T-helper 1 cell (primary cell): ENCODE measurements at places on chromosomes 12 and 14.

DNA sequence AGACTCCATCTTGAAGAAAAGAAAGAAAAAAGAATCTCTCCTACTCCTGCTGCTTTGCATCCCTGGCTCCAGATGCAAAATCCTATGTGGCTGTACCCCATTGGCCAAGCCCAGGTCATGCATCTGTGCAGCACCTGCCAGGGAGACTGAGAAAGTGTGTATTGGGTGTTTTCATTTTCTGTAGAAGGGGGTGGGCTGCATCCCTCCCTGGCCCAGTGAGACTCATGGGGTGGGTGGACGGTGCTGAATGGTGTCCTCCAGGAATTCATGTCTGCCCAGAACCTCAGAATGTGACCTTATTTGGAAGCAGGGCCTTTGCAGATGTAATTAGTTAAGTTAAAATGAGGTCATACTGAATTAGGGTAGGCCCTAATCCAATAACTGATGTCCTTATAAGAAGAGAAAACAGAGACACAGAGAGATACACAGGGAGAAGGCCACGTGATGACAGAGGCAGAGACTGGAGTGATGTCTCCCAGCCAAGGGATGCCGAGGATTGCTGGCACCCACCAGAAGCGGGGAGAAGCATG lies 23.2 kb downstream of the MOAP1 start:
- DNase-seq = no peak

DNA sequence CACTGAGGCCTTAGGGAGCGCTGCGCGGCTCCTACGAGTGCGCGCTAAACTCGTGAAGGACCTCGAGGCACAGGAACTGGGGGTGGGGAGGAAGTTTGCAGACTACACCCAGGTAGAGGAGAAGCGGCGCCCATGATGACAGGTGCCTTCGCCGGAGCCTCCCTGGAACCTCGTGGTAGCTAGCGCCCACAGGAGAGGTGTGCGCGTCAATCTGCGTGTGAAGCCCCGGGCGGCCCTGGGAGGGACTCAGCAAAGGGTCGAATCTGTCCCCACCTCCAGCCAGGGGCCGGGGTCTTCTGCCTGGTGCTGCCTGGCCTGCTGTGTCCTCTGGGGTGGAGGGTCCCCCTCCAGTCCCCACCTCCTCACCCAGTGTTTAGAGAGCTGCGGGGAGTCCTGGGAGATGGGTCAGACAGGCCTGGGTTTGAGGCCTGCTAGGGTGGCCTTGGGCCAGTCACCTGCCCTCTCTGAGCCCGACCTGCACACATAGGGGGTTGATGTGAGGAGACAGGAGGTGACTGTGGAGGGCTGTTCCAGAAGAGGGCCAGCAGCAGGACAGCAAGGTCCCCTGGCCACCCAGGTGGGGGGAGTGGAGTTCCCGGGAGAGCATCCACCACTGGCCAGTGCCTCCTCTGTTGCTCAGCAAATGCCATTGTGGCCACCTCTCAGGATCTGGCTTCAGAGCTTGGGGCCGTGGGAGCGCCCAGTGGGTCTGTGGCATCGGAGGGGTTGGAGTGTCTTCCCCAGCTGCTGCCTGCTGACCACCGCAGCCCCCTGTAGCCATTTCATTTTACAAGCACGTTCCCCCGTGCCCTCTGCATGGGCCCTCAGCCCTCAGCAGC lies 20.2 kb upstream of the KIF26A start:
- peak; percentile 0 for DNase-seq

DNA sequence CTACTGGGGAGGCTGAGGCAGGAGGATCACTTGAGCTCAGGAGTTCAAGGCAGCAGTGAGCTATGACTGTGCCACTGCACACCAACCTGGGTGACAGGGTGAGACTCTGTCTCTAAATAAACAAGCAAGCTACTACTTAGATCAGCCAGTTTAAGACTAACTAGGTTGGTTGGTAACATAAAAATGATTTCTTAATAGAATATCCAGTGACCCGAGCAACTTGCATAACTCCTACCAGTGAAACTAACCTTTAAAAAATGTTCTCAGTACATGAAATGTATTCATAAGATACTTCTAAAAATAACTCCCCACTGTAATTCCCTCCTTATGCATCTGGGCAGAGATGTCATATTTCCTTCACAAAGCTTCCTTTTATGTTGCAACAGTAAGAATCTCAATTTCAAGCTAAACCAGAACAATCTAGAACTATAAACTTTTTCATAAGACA lies 15.9 kb downstream of the TAOK3 start:
- no peak for DNase-seq

DNA sequence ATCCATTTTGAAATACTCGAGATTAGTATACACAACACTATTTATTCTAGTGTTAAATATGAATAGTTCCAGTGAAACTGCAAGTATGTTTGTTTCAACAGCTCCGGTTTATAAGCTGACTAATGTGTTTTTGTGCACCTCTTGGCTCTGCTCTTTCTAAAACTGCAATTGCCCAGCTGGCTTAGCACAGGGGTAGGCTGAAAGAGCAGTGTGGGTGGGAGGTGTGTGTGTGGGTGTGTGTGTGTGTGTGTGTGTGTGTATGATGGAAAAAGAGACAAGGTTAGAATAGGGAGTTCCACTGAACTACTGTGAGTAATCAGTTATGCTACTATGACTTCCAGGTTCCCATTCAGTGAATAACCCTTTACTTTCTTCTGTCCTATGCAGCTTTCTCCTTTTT lies 37.8 kb upstream of the DDHD1 start:
- no peak for DNase-seq

- DNase-seq = no peak
Measured at GRCh38 chr12:24759155-24759554, 189.7 kb downstream of the BCAT1 start.
